CD4-positive, CD25-positive, alpha-beta regulatory T cell (primary cell): ENCODE measurements at places on chromosomes 4 and X. TPM values are rescaled to one million over a fixed set of nuclear protein-coding genes. Genes with fewer than 3 reads are reported as not detected.

GRCh38 chr4:91924625-91925024 lies 379.1 kb upstream of the GRID2 start:
- DNase-seq = no peak
- no peak overlapping the region for H3K27ac ChIP-seq
- H3K4me3 ChIP-seq = no peak overlapping the region
- H3K4me1 ChIP-seq = no peaks in the 10 kb centered on the region

GRCh38 chr4:165440415-165441158 lies 61.8 kb downstream of the CPE start:
- no peak for DNase-seq
- peaks cover 7% of the 10 kb centered on the region for H3K27me3 ChIP-seq
- no peak overlapping the region for H3K27ac ChIP-seq

GRCh38 chr4:182177166-182177565 lies 66.0 kb upstream of the TENM3 start:
- no peak for DNase-seq
- no peaks in the 10 kb centered on the region for H3K36me3 ChIP-seq
- H3K27me3 ChIP-seq = no peaks in the 10 kb centered on the region
- H3K27ac ChIP-seq = no peak overlapping the region
- no peak overlapping the region for H3K4me3 ChIP-seq

- H3K27me3 ChIP-seq = no peaks in the 10 kb centered on the region
- H3K4me3 ChIP-seq = no peak overlapping the region
- DNase-seq = no peak
- no peaks in the 10 kb centered on the region for H3K4me1 ChIP-seq
- H3K27ac ChIP-seq = no peak overlapping the region
Observed at GRCh38 chrX:109831326-109831985, 98.4 kb upstream of the ACSL4 start.

RAB39B gene
- polyA plus RNA-seq = 9.8 TPM

TREX2 gene
- 0.71 TPM for polyA plus RNA-seq

DNA sequence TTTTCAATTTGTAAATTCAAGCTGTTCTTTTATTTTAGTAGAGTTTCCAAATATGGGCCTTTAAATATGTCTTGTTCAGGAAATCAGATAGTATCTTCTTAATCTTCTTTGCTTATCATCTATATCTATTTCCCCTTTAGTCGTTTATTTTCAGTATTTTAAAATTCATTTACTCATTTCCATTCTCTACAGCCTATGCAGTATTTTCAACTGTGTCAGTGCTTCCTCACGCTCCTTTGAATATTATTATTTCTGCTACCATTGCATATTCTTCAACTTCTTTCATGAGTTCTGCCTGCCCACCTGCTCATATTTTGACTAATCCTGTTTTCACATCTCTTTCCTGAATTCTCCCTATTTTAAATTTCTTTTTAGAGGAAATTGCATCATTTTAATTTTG lies 185.4 kb downstream of the DKK2 start:
- H3K27me3 ChIP-seq = no peaks in the 10 kb centered on the region
- no peak overlapping the region for H3K4me3 ChIP-seq
- H3K4me1 ChIP-seq = no peaks in the 10 kb centered on the region
- no peak overlapping the region for H3K27ac ChIP-seq
- H3K36me3 ChIP-seq = no peaks in the 10 kb centered on the region

DNA sequence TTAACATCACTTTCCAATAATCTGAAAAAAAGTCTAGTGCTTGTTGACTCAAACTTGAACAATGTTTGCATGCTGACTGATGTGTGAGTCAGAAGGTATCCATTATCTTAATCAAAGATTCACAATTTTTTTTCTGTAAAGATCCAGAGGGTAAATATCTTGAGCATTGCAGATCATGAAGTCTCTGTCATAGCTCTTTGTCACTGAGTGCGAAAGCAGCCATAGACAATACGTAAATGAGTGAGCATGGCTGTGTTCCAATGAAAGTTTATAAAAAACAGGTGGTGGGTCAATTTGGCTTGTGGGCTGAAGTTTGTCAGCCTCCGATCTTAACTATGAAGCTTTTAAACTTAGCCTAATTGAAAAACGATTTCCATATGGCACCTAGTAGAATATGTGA lies 37.7 kb downstream of the NHS start:
- no peak overlapping the region for H3K27ac ChIP-seq
- H3K36me3 ChIP-seq = no peaks in the 10 kb centered on the region
- no peaks in the 10 kb centered on the region for H3K27me3 ChIP-seq

TMEM144 gene
- not detected for polyA plus RNA-seq

DNA sequence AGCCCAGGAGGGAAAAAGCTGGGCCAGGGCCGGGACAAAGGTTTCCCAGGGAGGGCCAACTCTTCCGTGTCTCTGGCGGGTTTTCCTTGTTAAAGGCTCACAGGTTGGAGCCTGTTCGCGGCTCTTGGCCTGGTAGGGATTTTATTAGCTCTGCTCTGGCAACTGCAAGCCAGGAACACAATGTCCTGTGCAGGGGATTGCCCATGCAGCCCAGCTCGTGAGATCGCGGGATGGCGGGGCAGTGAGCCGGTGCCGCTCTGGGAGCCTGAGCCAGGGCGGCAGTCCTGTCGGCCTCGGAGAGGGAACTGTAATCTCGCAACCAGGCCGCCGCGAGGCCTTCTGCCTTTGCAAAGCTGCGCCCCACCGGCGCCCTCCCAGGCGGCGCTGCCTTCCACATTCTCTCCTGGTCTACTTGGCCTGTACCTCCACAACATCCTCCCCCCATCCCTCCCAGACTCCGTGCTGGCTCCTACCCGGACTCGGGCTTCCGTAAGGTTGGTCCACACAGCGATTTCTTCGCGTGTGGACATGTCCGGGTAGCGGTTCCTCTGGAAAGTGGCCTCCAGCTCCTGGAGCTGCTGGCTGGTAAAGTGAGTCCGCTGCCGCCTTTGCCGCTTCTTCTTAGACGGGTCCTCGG lies 2.1 kb downstream of the PITX2 start:
- H3K27ac ChIP-seq = no peak overlapping the region
- peaks cover 36% of the 10 kb centered on the region for H3K27me3 ChIP-seq
- DNase-seq = no peak

SYNPO2 gene
- polyA plus RNA-seq = 0.28 TPM

DNA sequence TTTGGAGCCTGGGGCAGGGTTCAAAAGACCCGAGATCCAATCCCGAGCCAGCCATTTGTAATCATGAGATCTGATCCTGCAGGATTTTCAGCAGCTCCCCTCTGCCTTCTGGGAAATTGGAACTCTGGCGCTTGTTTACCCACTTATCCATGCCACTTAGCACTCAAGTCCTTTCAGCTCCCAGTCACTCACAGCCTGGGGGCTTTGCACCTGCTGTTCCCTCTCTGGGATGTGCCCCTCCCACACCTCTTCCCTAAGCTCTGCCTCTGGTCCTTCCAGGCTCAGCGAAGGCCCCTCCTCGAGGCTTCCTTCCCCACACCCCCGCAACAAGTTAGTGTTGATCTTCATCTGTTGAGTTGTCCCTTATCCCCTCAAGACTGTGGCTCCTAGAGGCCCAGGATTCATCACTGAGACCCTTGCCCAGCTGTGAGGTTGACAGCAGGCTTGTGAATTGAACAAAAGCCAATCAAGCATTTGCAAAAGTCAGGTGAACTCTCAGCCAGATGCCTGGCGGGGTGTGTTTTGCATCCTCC lies 99.1 kb upstream of the AFAP1 start:
- H3K4me3 ChIP-seq = no peak overlapping the region
- DNase-seq = no peak
- no peaks in the 10 kb centered on the region for H3K27me3 ChIP-seq
- no peaks in the 10 kb centered on the region for H3K36me3 ChIP-seq
- no peak overlapping the region for H3K27ac ChIP-seq

DNA sequence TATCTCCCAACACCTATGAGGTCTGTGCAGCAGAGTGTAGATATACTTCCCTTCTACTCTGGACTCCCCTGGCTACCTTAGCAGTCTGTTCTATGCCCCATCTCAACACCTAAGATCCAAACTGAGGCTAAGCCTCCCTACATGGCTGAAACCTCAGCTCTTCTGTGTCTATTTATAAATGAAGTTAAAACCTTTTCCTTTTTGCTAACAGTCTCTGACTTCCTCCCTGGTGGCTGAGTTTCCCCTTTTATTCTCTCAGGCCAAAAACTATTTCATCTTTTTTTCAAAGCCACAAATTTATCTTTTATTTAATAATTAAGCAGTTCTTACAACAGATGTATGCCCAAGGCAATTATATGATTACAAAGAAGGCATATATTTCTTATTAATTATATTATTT lies 111.8 kb upstream of the STIM2 start:
- DNase-seq = no peak
- H3K4me3 ChIP-seq = no peak overlapping the region
- H3K27me3 ChIP-seq = no peaks in the 10 kb centered on the region
- H3K36me3 ChIP-seq = peaks cover 17% of the 10 kb centered on the region

DNA sequence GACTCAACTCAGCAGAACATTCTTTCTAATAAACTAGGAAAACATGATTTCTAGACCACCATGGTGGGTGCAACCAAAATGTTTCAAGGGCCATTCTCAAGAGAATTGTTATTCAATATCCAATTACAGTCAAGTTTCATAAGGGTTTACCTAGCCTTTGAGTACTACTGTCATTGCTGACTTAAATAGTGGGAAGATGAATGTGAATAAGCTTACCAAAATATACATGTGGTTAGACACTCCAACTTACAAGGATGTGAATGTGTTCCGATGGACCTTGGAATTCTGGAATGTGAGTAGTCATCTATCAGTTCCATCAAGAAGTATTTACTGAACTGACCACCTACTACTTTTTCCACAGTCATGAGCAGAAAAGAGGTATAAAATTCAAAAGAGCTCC lies 16.9 kb downstream of the SH3RF1 start:
- no peaks in the 10 kb centered on the region for H3K36me3 ChIP-seq
- H3K27ac ChIP-seq = no peak overlapping the region
- H3K27me3 ChIP-seq = no peaks in the 10 kb centered on the region
- H3K4me3 ChIP-seq = no peak overlapping the region
- no peak for DNase-seq
- no peaks in the 10 kb centered on the region for H3K4me1 ChIP-seq

GRCh38 chr4:161856711-161857326 lies 307.0 kb downstream of the FSTL5 start:
- no peaks in the 10 kb centered on the region for H3K4me1 ChIP-seq
- DNase-seq = no peak
- H3K27ac ChIP-seq = no peak overlapping the region
- no peaks in the 10 kb centered on the region for H3K27me3 ChIP-seq

GRCh38 chr4:86895692-86896488 lies 3.7 kb upstream of the C4orf36 start:
- peak; percentile 32 for DNase-seq
- peaks cover 10% of the 10 kb centered on the region for H3K27me3 ChIP-seq
- peaks cover 14% of the 10 kb centered on the region for H3K4me1 ChIP-seq
- no peaks in the 10 kb centered on the region for H3K36me3 ChIP-seq
- H3K4me3 ChIP-seq = no peak overlapping the region
- H3K27ac ChIP-seq = no peak overlapping the region

MRFAP1L1 gene
- polyA plus RNA-seq = 156 TPM

DNA sequence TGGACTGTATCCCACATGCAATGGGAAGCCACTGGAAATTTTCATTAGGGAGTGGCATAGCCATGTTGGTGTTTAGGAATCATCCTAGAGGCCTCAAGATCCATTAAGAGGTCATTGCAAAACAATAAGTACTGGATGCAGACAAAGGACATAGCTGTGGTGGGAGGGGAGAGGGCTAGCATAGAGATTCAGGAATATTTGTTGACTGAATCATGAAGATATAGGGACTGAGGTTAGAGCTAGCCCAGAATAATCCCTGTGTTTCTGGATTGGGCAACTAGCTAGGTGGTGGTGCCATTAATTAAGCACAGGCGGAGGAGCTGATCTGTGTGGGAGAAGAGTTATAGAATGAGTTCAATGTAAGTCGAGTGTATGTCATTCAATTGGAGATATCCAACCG lies 135.0 kb downstream of the RAB28 start:
- no peak overlapping the region for H3K4me3 ChIP-seq
- no peaks in the 10 kb centered on the region for H3K36me3 ChIP-seq
- H3K27ac ChIP-seq = no peak overlapping the region

GAGE12J gene
- not detected for polyA plus RNA-seq

GRCh38 chrX:40483502-40483901 lies 97.3 kb upstream of the ATP6AP2 start:
- H3K27ac ChIP-seq = no peak overlapping the region
- DNase-seq = no peak
- no peaks in the 10 kb centered on the region for H3K27me3 ChIP-seq
- H3K36me3 ChIP-seq = no peaks in the 10 kb centered on the region
- H3K4me1 ChIP-seq = peaks cover 9% of the 10 kb centered on the region
- H3K4me3 ChIP-seq = no peak overlapping the region

GRCh38 chr4:15001248-15001868 lies 923 bp upstream of the CPEB2 start:
- H3K4me1 ChIP-seq = peaks cover 25% of the 10 kb centered on the region
- H3K27ac ChIP-seq = peak overlapping the region; percentile 100
- no peaks in the 10 kb centered on the region for H3K27me3 ChIP-seq

DNA sequence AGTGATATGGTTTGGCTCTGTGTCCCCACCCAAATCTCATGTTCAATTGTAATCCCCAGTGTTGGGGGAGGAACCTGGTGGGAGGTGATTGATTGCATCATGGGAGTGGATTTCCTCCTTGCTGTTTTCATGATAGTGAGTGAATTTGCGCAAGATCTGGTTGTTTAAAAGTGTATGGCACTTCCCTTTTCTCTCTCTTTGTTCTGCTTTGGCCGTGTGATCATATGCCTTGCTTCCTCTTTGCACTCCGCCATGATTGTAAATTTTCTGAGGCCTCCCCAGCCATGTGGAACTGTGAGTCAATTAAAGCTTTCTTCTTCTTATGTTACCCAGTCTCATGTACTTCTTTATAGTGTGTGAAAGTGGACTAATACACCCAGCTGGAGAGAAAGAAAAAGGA lies 113.0 kb upstream of the AADAT start:
- no peak overlapping the region for H3K4me3 ChIP-seq
- H3K4me1 ChIP-seq = no peaks in the 10 kb centered on the region
- H3K27me3 ChIP-seq = no peaks in the 10 kb centered on the region
- no peak overlapping the region for H3K27ac ChIP-seq
- no peaks in the 10 kb centered on the region for H3K36me3 ChIP-seq
- DNase-seq = no peak

- peak overlapping the region; percentile 62 for H3K27ac ChIP-seq
- no peaks in the 10 kb centered on the region for H3K27me3 ChIP-seq
- H3K4me3 ChIP-seq = peak overlapping the region; percentile 79
- H3K36me3 ChIP-seq = no peaks in the 10 kb centered on the region
- DNase-seq = no peak
- peaks cover 20% of the 10 kb centered on the region for H3K4me1 ChIP-seq
Observed at GRCh38 chr4:110195561-110196205, 2.7 kb downstream of the ELOVL6 start.

PROM1 gene
- polyA plus RNA-seq = not detected

- no peak for DNase-seq
- H3K27me3 ChIP-seq = no peaks in the 10 kb centered on the region
- H3K27ac ChIP-seq = no peak overlapping the region
- no peaks in the 10 kb centered on the region for H3K36me3 ChIP-seq
Observed at GRCh38 chr4:165201806-165202205, 5.6 kb upstream of the KLHL2 start.
